ENCODE measurements at places on chromosomes 1 and 21.

- DNase-seq: no peak
These were observed 82.8 kb downstream of the AXDND1 start for GRCh38 chr1:179448437-179449149.

- no peak for DNase-seq
These were observed 362 bp downstream of the ZBTB48 start for GRCh38 chr1:6580119-6580592.

DNA sequence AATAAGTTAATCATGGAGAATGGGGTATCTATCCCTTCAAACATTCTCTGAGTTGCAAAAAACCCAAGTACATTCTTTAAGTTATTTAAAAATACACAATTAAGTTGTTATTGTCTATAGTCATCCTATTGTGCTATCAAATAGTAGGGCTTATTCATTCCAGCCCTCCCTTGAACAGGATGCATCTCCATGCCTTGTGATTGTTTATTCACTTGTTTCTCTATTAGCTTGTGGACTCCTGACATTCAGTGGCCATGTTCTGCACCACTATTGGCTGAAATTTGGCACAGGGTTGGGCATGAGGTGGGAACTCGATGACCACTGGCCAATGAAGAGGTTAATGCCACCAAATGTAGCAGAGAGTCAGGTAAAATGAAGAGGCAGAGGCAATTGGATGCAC, 272.8 kb downstream of the TNR start:
- no peak for DNase-seq

- DNase-seq: no peak
These were observed 110.0 kb upstream of the GUCA2B start for GRCh38 chr1:42043182-42043581.

DNA sequence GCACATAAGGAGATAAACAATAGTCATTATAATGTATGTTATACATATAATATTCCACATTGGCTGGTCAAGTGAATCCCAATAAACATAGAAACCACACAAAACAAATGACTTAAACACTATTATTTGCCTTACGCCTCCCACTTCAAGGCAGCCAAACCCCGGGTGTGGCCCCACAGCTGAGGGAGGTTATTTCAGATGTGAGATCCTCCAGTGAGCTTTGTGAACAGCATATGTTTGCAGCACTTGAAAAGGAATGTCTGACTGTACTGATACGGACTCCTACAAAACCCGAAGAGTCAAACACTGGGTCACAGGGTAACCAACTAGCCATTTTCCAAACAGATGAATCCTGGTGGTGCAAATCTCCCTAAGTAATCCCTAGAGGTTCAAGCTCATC, 27.1 kb upstream of the DISP1 start:
- no peak for DNase-seq

DNA sequence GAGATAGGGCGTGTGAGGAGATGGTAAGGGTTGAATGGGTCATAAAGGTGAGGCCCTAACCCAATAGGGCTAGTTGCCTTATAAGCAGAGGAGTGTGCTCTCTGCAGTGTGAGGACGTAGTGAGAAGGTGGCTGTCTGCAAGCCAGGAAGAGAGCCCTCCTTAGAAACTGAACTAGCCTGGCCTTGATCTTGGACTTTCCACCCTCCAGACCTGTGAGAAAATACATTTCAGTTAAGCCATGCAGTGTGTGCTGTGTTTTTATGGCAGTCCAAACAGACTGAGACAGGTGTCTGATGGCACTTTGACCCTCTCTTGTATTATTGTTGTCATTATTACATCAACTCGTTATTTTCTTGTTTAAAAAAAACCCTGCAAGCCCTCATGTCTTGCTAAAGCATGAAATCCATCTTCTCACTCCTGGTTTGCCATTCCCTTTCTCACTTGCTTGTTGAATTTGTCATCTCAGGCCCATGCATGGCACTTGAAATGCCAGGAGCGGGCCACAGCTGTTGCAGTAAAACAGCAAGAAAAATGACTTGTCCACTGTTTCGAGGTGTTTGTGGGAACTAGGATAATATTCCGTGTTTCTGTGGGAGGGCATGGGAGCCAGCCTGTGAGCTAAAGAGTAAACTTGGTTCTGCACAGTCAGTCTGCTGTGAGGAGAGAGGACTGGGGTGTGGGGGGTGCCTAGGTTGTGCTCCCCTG, 78.6 kb downstream of the STUM start:
- DNase-seq: no peak

Measured in activated T-cell treated with anti-CD3 and anti-CD28 coated beads, Interleukin-2, amount 50 U/mL, for 48 hours (primary cell).